Esophagus (tissue), 2 donors: ENCODE measurements at places on chromosomes 2 and 18. TPM values are rescaled to one million over a fixed set of nuclear protein-coding genes. Genes with fewer than 3 reads are reported as not detected.

The HMSD gene
- 0.55 TPM for polyA plus RNA-seq

The POTEI gene
- not detected for polyA plus RNA-seq

The ANKRD53 gene
- polyA plus RNA-seq: 1.0 TPM

The STPG4 gene
- polyA plus RNA-seq: not detected

The EFR3B gene
- 0.12 TPM for polyA plus RNA-seq

The ANKRD62 gene
- 0.45 TPM for polyA plus RNA-seq

The SRD5A2 gene
- polyA plus RNA-seq: not detected

The GAREM1 gene
- polyA plus RNA-seq: 6.1 TPM

The PXDN gene
- 1.9 TPM for polyA plus RNA-seq

The HK2 gene
- 18.0 TPM for polyA plus RNA-seq

The TCF23 gene
- not detected for polyA plus RNA-seq

The UXS1 gene
- polyA plus RNA-seq: 16.5 TPM

The CXCR4 gene
- polyA plus RNA-seq: 3.8 TPM

The HNMT gene
- 16.4 TPM for polyA plus RNA-seq

The PASK gene
- 7.8 TPM for polyA plus RNA-seq

The GGCX gene
- polyA plus RNA-seq: 10.2 TPM
